Cardiac septum (tissue), 1 donor: ENCODE measurements at places on chromosomes 3 and 15. TPM values are rescaled to one million over a fixed set of nuclear protein-coding genes. Genes with fewer than 3 reads are reported as not detected.

- no peak for DNase-seq
Measured at GRCh38 chr3:196236223-196236622, 19.9 kb downstream of the SLC51A start.

NR1D2 gene
- total RNA-seq: 31.0 TPM

DNA sequence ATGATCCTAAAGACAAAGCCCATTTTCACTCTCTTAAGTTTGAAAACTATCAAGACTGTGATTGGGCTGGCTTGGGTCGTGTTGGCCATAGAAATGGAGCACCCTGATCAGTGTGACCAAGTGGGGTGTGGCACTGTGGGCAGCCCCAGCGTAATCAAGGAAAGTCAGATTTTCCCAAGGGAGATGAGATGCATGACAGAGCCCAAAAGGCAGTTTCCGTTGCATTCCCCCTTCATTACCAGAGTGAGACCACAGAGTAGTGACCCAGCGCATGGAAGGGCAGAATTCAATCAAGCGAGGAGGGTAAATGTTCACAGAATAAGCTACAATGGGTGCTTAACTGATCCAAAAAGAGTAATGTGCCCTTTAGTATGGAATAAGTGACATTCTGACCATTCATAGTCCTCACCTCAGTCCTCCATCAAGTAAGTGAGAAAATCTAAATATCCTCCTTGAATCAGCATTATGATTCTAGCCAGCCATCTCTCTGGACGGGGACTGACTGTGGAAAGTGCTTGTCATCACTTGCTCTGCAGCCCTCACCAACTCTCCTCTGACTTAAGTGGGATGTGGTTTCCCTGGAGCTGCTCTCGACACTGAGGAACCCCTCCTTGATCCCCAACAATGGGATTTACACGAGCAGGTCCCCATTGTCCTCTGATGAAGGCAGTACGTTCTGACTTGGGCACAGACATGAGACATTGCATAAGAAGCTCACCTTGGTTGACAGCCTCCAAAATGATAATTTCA is 430.5 kb downstream of the OCA2 start:
- DNase-seq: no peak

- no peak for DNase-seq
Measured at GRCh38 chr15:87959080-87959479, 297.5 kb downstream of the NTRK3 start.

SHF gene
- 4.2 TPM for total RNA-seq

DNA sequence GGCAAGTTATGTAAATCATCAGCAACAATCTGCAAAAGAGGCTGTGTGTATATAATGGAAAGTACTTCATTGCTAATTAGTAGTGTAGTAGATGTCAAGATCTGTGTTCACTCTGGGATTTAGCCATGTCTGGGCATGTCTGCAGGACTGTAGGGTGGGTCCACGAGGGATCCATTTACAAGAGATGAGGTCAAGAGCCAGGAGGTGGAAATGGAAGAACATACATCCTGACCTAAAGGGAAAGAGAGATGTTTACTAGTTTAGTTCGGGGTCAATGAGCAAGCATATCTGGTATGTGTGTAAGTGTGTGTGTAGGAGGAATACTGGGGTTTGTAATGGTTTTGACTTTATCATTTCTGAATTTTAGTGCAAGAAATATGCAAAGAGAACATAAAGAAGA is 171.5 kb upstream of the NANOGP8 start:
- no peak for DNase-seq

DNA sequence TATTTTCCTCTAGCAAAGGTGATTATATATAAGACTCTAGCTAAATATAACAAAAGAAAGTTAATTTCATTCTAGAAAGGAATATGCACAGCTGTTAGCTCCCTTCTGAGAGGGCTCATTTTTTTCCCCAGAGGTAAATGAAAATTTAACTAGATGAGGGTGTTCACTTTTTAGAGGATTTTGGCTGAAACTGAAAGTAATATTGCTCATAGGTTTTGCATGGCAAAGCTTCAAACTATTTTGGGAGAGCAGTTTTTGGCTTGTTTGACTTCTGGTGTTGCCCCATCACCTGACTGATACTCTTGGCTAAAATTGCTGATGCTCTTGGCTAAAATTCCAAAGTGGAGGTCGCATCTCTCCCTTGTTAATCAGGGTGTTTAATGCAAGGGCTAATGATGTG is 311.9 kb downstream of the EDEM1 start:
- no peak for DNase-seq

DNA sequence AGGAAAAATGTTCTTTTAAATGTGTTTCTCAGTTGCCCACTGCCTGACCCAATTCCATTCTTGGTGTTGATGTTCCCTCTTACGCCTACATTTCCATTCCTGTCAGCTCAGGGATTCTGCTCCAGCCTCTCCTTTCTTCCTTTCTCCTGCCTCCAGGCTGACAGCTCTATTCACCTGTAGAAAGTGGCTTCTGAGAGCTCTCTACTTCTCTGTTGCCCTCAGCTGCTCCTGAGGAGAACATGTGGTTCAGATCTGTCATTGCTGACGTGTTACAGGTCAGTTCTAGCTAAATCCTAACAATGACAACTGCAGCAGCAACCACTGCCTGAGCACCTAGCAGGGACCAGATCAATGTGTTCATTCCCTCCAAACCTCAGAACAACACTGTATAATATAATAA is 144.9 kb upstream of the PLAAT1 start:
- no peak for DNase-seq

FRMD5 gene
- total RNA-seq: 69.1 TPM

CKMT1A gene
- total RNA-seq: 0.32 TPM

DNA sequence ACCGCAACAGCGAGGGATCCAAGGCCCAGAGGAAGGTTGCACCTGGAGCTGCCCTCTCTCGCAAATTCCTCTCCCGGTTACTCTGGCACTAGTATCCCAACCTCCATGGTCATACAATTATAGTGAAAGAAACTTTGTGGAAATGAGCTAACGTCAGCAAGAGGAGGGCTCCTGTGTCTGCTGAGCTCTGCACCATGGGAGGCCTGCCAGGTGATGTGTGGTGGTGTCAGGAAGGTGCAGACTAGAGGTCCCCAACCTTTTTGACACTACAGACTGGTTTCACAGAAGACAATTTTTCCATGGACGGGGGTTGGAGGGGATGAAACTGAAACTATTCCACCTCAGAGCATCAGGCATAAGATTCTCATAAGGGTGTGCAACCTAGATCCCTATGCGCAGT is 13.2 kb upstream of the IQCF6 start:
- DNase-seq: no peak

DNA sequence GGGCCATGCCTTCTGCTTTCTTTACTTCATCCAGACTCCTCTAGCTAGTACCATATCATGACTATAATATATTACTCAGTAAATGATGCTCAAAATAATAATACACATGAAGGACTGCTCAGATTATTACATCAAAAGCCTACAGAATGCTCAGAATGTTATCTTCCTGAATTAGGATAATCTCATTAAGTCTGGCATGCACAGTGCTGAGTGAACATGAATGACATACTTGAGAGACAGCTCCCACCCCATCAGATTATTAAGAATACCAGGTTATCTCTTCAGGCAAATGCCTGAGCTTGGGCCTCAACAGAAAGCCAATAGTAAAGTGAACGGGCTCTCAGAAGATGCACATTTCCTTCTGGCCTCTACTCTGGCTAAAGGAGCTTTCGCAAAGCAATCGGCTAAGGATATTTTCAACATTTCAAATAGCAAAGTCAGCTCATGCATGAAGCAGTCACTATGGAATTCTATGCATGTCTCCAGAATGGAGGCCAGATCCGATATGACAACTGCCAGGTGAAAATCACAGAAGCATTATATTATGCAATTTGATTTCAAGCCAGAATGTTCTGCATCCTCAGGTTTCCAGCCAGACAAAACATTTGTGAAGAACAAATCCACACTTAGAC is 122.6 kb downstream of the KCNMB2 start:
- DNase-seq: no peak

DNA sequence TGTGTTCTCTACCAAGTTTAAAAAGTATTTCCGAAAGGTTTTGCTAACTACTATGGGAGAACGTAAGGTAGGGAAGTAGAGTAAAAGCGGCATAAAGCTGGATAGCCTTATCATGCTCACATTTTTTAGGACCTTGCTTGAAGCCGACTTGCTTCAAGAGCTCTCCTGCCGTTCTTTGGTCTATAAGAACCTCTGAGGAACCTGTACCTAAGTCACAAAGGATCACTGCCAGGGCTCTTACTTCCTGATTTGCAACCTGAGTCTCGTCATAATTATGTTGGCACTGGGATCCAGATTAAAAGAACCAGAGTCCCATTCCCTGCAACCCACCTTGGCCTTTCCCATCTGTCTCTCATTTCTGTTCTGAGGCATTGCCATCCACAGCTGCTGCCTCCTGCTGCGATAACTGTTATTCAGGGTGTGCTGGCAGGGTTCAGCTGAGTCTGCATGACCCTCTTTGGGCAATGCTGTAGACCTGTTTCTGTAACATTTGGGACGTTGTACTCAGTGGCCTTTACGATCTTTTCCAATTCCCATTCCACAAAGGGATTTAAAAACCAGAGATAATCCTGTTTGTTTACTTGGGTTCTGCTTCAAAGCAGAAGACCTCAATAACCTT is 131.0 kb upstream of the UMPS start:
- no peak for DNase-seq

DNA sequence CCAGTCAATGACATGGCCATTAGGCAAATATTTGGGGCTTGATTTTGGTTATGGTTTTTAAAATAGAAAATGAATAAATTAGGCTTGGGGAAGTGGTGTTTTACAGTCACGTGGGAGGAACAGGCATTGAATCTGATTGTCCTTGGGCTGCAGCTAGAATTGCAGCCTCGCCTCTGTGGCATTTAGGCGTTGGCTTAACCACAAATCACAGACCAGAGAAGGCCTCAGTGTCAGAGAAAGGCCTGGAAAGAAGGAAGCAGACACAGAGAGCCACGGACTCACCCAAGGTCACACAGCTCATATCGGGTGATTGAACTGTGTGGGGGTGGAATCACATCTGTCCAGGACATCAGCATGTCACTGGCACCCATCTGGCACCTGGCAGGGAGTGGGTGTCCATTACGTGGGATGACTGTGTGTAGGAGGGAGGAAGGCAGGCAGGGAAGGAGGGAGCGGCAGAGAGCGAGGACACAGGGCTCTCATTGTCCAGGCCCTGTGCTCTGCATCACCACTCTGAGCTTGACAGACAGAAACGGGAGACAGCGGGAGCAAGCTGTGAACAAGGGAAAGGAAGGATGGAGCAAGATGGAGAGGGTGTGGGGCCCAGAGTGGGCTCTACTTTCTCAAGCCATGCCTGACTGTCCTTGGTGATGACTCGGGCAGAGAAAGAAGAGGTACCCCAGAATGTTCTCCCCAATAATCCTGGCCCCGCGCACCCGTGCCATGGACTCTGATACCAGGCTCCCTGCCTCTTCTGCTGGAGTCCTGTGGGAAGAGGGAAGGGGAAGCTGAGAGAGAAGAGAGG is 186.4 kb downstream of the FAM43A start:
- DNase-seq: no peak

GRCh38 chr3:40108643-40109042 is 200.9 kb upstream of the EIF1B start:
- DNase-seq: no peak

GRCh38 chr3:170352936-170353335 is 4.6 kb upstream of the SKIL start:
- DNase-seq: no peak

DNA sequence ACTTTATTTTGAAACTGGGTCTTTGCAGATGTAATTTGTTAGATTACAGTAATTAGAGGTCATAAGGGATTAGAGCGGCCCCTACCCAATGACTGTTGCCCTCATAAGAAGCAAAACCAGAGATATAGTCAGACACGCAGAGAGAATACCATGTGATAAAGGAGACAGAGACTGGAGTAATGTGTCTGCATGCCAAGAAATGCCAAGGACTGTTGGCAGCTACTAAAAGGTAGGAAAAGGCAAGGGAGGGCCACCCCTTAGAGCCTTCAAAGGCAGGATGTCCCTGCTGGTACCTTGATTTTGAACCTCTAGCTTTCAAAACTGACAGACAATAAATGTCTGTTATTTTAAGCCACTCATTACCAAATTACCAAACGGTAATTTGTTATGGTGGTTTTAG is 548.2 kb downstream of the FHIT start:
- no peak for DNase-seq

DNA sequence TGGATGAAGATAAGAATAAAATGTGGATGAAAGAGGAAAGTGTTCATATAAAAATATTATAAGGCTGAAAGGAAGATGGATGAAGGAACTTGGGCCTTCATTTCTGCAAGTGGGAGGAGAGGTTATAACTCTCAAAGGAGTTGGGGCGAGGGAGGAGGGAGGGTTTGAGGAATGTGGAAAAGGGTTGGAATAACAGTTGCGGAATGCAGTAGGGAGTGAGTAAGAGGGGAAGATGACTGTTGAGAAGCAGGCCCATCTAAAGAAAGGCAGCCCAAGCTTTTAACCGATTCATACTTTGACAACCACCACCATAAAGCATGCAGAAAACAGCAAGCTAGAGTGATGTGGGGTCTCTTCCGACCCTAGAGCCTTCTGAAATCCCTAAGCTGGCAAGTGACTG is 8.3 kb upstream of the TM4SF4 start:
- DNase-seq: no peak

ALDH1A2 gene
- 22.9 TPM for total RNA-seq

DNA sequence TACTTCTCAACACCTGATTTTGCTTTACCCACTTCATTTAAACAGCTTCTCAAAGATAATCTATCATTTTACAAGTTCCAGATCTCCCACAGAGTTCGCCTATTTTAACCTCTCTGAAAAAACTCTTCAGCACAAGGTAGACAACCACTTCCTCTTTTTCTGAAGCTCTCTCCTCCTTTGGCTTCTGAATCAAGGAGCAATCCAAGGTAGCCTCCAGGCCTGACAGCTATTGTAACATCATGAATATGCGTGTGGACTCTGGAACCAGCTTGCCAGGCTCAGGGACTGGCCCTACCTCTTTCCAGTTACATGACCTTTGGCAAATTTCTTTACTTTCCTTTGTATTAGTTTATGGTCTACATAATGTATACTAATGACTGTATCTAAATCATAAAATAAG is 405.9 kb upstream of the ZNF385D start:
- DNase-seq: no peak

DNA sequence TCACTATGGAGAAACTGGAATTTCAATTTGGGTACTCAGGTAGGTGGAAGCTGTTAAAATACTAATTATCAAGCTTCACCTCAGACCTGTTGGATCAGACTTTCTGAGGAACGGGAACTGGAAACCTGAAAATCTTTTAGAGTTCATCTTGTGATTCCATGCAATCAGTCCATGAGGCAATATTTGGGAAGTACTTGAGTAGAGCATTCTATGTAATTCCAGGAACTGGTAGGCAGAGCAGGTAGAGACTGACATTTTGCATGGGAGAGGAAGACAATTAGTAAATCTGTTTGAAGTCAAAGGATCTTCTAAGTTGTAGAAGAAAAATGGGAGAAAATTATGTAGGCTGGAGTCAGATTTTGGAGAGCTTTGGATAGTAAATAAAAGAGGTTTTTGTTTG is 43.1 kb downstream of the FGF7 start:
- no peak for DNase-seq

- no peak for DNase-seq
Measured at GRCh38 chr3:47003056-47003410, 23.6 kb downstream of the NBEAL2 start.

CHL1 gene
- 2.5 TPM for total RNA-seq
